HuH-7.5 (cell line): ENCODE measurements at places on chromosomes 1 and 21.
A peak's percentile ranks its signal among the peaks of the same experiment; 100 is the strongest.

- no peak for DNase-seq
Measured at GRCh38 chr1:93042187-93043056, 36.7 kb upstream of the MTF2 start.

- no peak for DNase-seq
Measured at GRCh38 chr1:12678820-12679219, 34.9 kb downstream of the AADACL4 start.

- DNase-seq, result no peak
Measured at GRCh38 chr21:41651406-41651805, 115.4 kb downstream of the RIPK4 start.

GRCh38 chr1:26961826-26962225 is 1.6 kb upstream of the KDF1 start:
- no peak for DNase-seq

- no peak for DNase-seq
Measured at GRCh38 chr1:47593013-47593568, 155.2 kb downstream of the FOXD2 start.

DNA sequence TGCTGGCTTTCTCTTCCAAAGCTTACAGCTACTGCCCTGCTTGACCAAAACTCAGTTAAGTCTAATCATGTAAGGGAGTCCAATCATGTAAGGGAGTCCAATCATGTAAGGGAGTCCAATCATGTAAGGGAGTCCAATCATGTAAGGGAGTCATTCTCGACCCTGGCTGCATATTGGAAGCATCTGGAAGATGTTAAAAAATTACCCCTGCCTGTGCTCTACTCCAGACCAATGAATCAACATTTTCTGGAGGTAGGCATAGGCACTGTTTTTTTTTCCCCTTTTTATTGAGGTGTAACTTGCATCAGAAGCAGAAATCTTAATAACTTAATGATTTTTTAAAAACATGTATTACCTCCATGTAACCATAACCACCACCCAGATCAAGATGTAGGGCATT is 9.4 kb downstream of the PIGP start:
- DNase-seq, result no peak

GRCh38 chr21:34074283-34075090 is 1.1 kb downstream of the MRPS6 start:
- no peak for DNase-seq

- no peak for DNase-seq
Measured at GRCh38 chr21:31647650-31648049, 11.8 kb upstream of the SOD1 start.

DNA sequence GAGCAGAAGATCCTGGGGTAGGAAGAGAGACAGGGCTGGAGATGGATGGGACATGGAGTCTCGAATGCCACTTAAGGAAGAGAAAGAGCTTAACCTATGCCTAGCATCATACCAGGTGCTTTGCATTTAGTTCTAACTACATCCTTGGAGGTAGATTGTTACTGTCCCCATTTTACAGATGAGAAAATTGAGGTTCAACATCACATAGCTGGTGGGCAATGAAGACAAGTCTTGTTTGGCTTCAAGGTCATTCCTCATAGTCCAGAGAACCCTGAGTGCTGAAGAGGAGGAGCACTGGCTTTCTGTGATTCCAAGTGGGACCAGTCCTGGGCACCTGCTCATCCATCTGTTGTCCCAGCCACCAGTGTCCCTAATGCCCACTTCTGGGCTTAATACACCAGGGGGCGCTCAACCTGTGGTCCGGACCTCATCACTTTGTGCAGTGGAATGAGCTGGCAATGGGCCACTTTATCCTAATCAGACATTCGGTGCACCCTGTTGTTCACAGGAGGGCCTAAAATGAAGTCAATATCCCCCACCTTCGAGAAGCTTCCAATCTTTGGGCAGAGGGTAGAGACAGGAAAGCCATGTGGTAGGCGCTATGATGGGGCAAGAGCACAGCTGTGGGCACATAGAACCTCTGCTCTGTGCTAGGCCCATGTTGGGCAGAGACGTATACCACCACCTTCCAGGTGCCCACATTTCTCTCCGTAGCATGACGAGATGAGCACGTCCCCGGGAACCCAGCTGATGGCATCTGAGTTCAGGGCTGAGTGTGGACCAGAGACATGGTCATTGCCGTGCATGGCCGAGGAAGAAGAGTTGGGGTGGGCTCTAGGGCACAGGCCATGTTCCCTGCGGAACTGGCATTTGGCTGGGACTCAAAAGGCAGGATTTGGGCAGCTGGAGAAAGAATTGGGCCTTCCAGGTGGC is 9.2 kb downstream of the RPS6KA1 start:
- peak; percentile 58 for DNase-seq

DNA sequence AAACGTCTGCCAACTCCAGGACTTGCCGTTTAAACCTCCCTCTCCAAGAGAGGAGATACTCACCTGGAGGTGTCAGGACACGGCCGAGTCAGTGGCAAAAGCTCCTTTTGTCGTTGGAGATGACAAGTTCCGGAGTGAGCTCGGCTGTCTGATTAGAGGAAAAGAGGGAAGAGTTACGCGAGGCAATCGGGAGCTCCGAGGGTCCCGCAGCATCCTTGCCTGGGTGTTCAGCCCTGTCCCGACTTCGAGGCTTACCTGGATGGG is 497 bp downstream of the ID3 start:
- DNase-seq, result no peak

DNA sequence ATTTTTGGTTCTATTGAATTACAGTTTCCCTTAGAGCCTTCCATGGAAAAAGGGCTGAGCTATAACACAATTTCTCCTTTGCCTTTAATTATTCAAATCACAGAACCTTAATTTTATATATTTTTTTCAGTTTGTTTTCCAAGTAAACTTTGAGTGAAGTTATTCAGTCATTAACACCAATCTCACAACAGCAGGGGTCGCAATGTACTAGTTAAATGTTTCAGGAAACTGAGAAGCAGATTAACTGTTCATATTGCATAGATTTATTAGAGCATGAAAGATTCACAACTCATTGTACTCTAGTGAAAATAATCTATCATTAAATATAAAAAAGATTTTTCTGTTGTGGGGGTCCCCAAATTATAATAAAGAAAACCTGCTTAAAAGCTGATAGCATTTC is 64.1 kb downstream of the KIFAP3 start:
- no peak for DNase-seq

GRCh38 chr1:10824821-10825540 is 28.5 kb upstream of the CASZ1 start:
- DNase-seq, result no peak

DNA sequence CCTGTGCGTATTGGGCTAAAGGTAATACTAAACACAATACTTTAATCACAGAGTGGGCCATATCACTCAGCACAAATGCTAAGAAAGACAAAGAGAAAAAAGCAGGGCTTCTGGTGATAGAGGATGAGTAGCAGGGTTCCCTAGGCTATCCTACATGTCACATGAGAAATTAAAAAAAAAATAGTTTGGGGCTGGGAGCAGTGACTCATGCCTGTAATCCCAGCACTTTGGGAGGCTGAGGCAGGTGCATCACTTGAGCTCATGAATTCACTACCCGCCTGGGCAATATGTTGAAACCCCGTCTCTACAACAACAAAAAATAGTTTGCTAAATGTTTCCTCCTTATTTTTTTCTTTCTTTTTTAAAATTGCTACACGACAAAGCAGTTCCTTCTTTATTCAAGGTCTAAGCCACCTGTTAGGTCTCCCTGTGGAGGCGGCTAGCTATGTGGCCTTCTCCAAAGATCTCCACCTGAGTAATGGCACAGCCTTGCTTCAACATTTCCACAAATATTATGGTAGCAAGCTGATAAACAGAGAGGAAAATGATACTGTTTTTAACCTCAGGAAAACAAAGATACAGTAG is 1.5 kb downstream of the ENSA start:
- DNase-seq, result no peak

DNA sequence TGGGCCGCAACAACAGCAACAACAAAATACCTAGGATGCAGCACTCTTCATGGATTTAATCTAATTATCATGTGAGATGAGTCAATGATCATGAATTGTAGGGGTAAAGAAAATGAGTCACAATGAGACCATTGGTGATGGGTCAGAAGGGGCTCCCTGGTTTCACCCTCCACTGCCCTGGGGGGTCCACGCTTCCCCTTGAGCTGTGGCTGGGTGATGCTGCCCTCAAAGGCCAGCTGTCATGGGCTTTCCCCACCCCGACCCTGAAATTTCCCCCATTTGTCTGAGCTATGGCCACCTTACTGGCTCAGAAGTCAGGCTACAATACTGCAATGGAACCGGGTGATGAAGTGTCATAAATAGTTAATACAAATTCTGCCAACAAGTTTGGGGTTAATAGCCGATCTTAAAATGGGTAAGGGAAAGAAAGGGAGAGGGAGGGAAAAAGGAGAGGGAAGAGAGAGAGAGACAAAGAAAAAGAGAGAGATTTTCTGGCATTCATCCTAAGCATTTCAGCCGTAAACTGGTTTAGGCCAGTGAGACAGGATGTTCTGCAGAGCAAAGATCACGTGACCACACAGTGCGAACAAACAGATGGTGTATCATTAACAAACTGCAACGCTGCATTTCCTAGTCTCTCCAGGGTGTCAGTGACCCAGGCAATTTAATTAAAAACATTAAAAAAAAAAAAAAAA is 143.4 kb upstream of the ERRFI1 start:
- DNase-seq, result peak; percentile 38

DNA sequence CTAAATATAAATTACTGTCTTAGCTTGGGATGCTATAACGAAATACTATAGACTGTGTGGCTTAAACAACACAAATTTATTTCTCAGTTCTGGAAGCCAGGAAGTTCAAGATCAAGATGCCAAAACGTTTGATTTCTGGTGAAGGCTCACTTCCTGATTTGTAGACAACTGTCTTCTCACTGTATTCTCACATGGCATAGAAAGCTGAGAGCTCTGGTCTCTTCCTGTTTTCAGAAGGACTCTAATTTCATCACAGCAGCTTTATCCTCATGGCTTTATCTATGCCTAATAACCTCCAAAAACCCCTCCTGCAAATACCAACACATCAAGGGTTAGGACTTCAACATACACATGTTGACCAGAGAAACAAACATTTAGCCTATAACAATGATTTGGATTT is 1795.5 kb downstream of the MRPL39 start:
- DNase-seq, result no peak

DNA sequence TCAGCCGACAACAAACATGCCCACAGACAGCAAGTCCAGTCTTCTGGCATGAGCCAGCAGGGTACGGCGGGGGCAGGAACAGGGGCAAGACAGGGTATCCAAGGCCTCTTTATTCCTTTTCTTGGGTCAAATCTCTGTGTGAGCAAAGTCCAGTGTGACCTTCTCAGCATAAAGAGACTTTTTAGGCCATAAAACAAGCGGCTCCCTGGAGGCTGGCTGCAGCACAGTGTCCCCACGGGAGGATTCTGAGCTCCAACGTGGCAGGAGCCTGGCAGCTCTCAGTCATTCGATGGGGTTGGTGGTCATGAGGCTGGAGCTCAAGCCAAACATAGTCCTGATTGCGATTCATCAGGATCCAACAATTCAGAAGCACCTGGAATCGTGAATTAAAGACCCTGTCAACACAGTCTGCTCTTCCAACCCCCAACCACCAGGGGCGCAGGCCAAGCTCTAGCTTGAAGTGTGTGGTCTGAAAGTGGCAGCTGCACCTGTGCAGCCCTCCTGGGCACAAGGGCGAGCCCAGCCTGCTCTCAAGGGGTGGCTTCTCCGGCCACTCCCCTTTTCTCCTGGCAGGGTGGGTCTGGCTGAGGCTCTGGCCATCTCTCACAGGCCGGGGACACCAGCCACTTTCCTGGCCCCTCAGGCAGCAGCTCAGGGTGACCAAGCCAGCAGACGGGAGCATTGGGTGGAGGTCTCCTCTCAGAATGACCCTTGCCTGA is 62.1 kb downstream of the SLC66A1 start:
- no peak for DNase-seq

DNA sequence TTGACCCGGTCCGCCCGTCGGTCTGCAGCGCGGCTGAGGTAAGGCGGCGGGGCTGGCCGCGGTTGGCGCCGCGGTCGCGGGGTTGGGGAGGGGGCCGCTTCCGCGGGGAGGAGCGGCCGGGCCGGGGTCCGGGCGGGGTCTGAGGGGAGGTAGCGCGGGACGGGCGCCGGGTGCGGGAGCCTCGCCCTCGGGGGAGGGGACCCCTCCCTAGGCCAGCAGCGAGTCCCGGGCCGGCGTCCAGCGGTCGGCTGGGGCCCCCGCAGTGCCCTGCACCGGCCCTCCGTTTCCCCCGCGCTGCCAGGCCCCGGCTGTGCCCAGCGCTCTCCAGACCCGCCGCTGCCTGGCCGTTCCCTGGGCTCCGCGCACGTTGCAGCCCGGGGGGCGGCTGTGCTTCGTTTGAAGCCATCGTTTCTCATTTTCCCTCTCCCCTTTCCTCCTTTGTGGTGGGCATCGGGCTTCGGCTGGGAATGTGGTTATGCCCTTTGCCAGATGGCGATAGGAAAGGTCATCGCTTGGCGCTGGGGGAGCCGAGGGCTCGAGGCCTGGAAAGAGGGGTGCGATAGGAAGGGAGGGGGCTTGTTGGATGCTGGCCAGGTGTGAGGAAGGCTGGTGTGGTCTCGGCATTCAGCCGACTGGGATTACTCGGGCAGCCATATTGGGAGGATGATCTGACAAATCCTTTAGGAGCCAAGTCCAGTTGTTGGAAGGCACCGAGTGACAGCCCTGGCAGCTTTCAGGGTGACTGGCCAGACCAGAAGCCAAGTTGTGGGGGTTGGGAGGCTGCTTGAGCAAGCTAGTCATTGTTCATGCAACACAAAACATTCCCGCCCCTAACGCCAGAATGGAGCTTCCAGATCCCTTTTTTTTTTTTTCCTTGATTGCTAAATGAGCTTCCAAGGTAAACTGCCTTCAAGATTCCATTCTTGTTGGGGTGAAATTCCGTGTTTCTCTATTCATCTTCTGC is 753 bp downstream of the KIF1B start:
- peak; percentile 45 for DNase-seq

DNA sequence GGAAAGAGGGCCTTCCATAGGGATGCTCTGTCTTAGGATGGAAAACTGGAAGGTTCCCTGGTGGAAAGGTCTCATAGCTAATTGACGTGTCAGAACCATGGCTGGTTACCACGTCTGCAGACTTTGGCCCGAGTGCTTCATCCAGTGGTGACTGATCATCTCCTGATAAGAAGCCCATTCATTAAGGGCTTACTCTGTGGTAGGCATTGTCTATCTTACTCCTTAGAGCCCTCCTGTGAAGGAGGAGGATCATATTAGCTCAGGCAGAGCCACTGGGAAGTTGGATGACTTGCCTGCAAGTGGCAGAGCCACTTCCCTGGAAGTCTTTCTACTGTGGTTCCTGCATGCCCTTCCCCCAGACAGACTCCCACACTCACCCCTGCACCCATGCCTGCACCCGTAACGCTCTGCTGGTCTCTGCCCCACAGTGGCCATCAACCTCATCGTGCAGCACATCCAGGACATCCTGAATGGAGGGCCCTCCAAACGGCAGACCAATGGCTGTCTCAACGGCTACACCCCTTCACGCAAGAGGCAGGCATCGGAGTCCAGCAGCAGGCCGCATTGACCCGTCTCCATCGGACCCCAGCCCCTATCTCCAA is 79.9 kb downstream of the UCK2 start:
- no peak for DNase-seq

DNA sequence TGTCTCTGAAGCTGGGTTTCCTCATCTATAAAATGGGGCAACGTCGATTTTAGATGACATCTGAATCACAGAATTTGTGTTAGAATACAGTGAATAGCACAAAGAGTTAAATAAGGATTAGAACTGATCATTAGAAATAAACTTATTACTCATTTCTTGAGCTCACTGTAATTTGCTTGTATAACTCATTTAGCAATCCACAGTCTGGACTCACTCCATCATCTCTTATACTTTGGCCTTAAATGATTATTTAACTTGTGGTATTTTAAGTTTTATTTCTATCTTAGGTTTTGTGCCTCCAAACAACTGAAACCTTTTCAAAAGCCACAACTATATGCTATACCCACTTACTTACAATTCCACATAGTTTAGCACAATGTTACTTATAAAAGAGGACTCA is 128.0 kb downstream of the CDC42BPA start:
- no peak for DNase-seq
